ENCODE measurements at places on chromosomes 5 and 9.
A peak's percentile ranks its signal among the peaks of the same experiment; 100 is the strongest.

- DNase-seq, result no peak
Observed at GRCh38 chr9:34653151-34654072, 1.4 kb downstream of the IL11RA start.

DNA sequence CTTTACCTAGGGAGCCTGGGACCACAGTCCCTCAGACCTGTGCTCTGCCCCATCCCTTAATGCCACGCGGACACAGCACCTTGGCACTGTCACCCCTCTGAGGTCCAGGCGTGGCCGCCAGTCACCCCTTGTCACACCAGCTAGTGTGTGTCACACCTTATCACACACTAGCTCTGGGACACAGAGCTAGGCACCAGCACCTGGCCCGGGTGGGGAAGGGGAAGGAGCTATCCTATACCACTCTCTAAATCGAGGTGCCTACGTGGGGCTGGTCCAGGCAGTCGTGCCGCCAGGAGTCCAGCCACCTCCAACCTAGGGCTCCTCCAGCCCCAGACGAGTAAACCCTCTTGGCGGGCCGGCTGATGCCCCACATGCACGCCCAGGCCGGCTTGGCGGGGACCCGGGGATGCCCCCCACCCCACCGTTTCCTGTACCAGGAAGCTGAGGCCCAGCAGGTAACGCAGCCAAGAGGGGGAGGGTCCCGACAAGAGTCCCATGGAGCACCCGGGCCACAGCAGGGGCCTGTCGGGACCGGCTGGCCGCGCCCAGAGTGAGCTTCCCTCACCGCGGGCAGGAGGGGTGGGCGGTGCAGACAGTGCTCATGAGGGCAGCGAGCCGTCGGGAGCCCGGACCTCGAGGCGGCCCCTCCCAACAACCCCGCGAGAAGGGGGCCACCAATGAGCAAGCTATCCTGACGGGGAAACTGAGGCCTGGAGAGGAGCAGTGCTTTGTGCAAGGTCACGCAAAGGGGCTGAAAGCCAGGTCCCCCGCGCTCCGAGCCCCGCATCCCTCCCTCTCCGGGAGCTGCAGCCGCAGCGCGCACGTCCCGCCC lies 550 bp downstream of the CORO2A start:
- DNase-seq, result peak; percentile 36

- DNase-seq, result no peak
Observed at GRCh38 chr9:14822666-14823065, 87.6 kb downstream of the FREM1 start.

DNA sequence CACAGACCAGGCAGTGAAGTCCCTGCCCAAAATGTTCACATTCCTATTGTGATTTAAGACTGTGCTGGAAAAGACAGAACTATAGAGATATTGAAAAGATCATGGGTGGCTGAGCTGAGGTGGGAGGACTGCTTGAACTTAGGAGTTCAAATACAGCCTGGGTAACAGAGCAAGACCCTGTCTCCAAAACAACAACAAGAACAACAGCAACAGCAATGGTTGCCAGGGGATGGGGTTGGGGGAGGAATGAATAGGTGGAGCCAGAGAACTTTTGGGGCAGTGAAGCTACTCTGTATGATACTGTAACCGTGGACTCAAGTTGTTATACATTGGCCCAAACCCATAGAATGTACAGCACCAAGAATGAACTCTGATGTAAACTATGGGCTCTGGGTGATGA lies 88.2 kb downstream of the DCP2 start:
- no peak for DNase-seq

GRCh38 chr5:168976311-168976970 lies 324.5 kb downstream of the SLIT3 start:
- no peak for DNase-seq

- DNase-seq, result peak; percentile 78
Observed at GRCh38 chr9:34379334-34380033, 2.8 kb upstream of the MYORG start.

- DNase-seq, result no peak
Observed at GRCh38 chr9:19145881-19146280, 18.6 kb upstream of the PLIN2 start.

DNA sequence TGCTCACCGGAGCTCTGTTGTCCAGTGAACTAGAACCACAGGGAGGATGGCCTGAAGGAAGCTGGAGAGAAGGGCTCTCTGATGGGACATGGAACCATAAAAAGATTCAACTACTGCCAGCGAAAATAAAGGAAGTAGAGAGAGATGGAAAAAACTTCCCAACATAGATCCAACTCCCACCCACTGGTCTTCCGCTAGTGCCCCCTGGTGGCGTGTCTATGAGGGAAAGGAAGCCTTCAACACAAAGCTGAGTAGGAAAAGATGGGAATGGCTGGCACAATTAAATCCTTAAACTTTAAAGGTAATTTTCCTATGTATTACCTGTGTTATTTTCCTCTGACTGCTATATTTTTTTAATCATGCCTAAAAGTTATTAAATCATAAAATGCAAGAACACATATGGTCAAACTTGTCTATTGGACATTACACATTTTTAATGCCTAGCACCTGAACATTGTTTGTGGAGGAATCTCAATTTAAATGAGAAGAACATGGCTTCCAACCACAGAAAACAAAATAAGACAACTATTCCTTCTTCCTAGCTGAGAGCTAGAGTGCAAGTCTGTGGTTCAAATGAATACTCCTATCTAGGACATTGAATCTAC lies 51.5 kb downstream of the CEP120 start:
- DNase-seq, result no peak

DNA sequence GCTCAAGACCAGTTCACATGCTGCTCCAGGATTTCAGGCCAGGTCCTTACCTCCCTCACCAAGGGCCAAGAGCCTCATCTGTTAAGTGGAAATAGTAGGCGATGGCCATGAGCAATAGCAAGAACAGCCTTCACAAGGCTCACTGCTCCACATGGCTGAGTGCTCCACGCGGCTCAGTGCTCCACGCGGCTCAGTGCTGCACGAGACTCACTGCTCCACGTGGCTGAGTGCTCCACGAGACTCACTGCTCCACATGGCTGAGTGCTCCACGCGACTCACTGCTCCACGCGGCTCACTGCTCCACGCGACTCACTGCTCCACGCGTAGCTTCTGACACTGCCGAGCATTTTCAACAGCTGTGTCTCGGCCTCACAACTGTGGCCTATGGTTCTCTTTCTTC lies 36.4 kb upstream of the ADAMTS2 start:
- no peak for DNase-seq

DNA sequence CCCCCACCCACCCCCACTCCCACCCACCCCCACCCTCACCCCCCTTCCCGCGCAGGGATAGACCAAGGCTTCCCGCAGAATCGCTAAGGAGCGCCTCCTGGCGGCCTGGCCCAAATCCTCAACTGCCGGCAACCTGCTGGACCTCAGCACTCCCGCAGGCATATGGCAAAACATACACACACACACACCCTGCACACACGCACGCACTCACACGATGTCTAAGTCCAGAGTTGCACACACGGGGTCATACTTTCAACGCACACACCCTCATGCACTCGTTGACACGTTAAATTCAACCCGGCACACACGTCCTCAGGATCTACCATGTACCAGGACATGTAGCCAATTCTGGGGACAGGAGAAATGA lies 1.7 kb downstream of the CPLX2 start:
- DNase-seq, result no peak

GRCh38 chr9:81814401-81814793 lies 113.8 kb upstream of the SPATA31D4 start:
- DNase-seq, result no peak

DNA sequence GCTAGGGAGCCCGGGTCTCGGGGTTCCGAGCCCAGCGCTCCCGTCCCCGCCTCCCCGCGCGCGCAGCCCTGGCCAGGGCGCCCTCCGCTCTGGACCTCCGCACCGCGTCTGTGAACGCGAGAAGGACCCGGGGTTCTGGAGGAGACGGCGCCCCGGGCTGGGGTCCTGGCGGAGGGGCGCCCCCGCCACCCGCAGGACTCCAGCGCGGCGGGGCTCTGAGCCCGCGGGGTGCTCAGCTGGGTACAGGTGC lies 431 bp downstream of the TMOD1 start:
- DNase-seq, result peak; percentile 51

GRCh38 chr9:76431601-76432000 lies 27.4 kb upstream of the GCNT1 start:
- DNase-seq, result no peak

DNA sequence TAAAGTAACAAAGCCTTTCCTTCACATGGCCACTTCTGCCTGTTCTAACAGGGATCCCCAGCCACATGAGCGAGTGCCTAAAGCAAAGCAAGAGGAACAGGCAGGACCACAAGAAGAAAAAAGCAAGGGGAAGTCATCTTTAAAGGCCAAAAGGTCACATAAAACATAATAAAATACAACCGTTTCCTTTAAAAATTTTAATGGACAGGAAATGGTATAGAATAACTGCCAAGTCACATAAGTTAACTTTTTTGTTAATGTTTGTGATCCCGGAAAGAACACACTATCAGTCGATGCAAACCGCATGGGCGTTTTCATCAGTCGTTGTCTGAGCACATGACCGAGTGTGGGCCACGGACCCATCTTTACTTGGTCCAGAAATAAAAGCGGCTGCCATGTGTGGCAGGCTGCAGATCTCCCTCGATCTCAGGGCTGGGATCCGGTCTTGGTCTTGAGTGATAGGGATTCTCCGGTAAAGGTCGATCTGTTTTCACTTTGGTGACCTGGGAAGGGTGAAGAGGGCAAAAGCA lies 15.6 kb downstream of the NDUFA8 start:
- DNase-seq, result no peak

DNA sequence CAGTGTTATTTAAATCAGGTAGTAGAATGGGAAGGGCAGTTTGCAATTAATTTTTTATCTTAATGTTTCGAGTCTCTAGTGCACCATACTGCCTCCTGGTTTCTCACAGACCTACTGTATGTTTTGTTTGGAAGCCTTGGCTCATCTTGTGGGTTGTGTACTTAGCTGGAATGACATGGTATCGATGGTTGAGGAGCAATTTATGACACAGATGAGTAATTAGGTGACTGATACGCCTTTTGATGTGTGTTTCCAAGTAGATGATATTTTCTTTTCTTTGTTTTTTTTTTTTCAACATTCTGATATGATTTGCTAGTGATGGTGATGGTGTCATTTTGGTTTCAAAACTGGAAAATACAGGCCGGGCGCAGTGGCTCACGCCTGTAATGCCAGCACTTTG lies 16.1 kb downstream of the BASP1 start:
- no peak for DNase-seq

DNA sequence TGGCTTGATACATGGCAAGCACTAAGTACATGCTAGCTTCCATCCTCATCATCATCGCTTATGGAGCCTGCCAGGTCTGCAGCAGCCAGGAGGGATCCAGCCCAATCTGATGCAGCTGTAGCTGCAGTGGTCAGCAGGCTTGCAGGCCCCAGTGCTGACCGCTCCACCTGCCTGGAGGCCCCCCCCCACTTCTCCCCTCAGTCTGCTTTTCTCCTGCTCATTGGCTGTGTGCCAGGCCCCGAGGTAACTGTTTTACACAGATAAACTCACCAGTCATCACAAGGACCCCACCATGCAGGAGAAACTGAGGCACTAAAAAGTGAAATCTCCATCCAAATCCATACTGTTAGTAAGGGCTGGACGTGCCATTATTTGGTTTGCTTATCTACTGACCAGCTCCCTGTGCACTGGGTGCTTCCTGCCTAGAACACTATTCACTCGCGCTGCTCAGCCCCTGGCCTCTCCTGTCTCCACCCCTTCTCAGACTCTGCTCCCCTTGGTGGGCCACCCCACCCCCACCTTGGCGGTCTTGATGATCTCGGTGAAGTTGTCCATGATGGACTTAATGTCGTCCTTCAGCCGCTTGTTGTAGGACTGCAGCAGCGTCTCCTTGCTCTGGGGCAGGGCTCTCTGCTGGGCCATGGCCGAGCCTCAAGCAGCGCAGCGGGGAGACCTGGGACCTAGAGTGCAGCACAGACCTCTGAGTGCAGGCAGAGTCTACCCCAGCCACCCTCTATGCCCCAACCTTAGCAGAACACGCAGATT lies 1.7 kb downstream of the MED22 start:
- no peak for DNase-seq

GRCh38 chr9:131721076-131721475 lies 18.8 kb downstream of the RAPGEF1 start:
- DNase-seq, result no peak

DNA sequence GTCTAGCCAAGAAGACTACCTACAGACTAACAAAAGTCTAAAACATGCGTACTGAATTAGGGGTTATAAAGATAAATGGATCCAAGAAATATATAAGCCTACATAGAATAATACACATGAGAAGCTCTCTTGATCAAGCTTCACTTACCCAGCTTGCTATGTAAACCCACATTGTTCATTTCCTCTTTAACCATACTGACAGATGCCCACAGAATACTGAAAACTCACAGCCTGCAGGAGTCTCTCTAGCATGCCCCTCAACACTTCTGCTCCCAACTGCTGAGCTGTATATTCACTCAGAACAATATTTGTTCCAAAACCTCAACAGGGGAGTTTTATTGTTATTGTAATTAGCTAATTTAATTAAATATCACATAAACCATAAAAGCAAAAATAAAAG lies 52.4 kb downstream of the RFX3 start:
- DNase-seq, result no peak

DNA sequence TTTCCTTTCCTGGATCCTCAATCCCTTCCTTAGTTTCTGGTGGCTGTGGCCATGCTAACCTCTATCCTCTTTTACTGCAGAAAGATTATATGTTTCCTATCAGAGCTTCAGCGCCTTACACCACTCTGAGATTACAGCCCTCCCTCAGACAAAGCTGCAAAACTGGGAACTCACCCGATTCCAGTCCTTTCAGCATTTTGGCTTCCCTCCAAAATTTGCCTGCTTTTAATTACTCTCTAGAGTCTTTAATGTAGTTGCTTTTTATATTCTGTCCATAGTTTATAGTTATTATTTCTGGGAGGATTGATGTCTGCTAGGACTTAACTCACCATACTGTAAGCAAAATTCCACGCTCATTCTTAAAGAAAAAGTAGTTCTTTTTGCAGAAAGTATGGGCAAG lies 110.2 kb downstream of the NSG2 start:
- no peak for DNase-seq

DNA sequence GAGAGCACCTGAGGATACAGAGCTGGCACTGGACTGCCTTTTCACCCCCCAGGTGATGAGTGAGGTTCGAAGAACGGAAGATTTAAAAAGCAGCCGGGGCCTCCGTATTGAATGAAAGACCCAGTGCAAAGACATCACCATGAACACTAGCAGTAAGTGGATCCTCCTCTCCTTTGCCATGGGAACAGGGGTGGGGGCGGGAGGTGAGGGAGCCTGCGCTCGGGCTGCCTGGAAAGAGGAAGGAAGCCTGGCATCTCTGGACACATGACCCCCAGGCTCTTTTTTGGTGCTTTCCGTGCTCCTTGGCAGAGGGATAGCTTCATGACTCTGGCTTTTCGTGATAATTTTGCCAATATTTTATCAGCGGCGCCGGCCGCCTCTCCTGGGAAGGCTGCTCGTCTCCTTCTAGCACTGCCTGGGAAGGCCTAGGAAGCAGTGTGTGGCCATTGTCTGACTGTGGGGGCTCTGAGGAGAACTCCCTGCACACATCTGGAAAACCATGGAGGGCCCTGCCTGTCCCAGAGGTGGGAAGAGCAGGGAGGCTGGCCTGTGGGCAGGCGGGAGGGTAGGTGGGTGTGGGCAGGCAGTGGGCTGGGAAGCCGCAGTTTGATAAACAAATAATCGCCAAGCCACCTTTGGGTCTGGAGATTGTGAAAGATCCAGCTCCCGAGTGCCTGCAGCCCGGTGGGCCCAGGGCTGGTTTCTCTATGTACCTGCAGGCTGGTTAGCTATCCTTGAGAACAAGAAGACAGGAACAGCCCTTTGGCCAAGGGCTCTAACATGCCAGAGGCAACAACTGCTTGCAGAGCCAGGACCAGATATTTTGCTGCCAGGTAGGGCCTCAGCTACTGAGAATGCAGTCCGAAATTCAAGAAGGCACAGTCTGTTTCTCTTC lies 911 bp downstream of the ABLIM3 start:
- DNase-seq, result no peak

All from GM12892 (cell line).